H9 (cell line): ENCODE measurements at places on chromosomes 3 and 15. TPM values are rescaled to one million over a fixed set of nuclear protein-coding genes. Genes with fewer than 3 reads are reported as not detected.

Gene MKRN2OS
- total RNA-seq: 0.31 and 0.44 TPM in 2 replicates

- DNase-seq: no peak
Measured at GRCh38 chr3:46986055-46986730, 6.7 kb downstream of the NBEAL2 start.

GRCh38 chr15:71761649-71762048, 48.7 kb upstream of the NR2E3 start:
- DNase-seq: no peak

Gene TRAT1
- total RNA-seq: not detected in 2 replicates

Gene PLSCR5
- total RNA-seq: not detected in 2 replicates

- DNase-seq: no peak
Measured at GRCh38 chr3:160184655-160185054, 40.6 kb upstream of the C3orf80 start.

- no peak for DNase-seq
Measured at GRCh38 chr3:135165260-135165659, 370.2 kb downstream of the EPHB1 start.
